Activated CD4-positive, alpha-beta T cell treated with anti-CD3 and anti-CD28 coated beads, Interleukin-2, amount 50 U/mL, for 4 hours (primary cell): ENCODE measurements at places on chromosomes 3 and 15.

GRCh38 chr3:190000861-190001196 is 119.9 kb downstream of the P3H2 start:
- no peak for DNase-seq

DNA sequence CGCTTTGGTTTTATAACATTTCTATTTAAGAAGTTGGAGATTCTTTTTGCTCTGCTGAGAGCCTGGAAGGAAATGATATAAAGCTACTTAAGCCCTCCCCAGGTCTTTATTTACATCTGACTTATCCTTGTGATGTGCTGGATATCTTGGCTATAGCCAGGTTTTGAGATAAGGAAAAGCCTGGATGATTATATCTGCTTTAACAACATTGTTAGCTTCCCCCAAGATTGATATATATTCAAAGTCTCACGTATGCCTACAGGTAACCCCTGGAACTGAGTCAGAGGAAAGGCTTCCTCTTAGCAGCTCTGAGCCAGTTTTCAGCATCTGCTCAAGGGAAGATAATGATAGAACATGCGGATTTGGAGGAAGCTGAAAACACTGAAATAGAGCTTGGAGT is 61.5 kb upstream of the CRBN start:
- no peak for DNase-seq

- no peak for DNase-seq
These were observed 33.5 kb upstream of the TIMP4 start for GRCh38 chr3:12192173-12192572.

GRCh38 chr3:40336101-40336500 is 26.6 kb downstream of the EIF1B start:
- DNase-seq: no peak

DNA sequence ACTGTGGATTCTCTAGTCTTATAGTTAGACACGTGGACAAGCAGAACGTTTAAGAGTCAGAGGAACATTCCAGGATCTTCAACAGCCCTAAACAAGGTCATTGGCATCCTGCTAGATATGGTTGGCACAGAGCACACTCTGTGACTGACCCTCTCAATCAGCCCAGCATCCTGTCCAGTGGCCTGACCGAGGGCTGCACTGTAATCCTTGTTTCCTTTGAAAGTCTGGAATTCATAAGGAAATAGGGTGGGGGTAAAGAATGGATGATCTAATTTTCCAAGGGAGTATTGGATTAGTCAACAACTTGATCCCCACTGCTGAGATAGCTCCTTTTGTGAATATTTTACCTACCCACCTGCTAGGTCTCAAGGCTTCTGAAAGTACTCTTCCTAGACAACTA is 94.5 kb upstream of the DLG1 start:
- no peak for DNase-seq

- DNase-seq: no peak
These were observed 1126.7 kb downstream of the TUSC7 start for GRCh38 chr3:117836296-117836695.
